ENCODE measurements at places on chromosomes 12 and 14.

DNA sequence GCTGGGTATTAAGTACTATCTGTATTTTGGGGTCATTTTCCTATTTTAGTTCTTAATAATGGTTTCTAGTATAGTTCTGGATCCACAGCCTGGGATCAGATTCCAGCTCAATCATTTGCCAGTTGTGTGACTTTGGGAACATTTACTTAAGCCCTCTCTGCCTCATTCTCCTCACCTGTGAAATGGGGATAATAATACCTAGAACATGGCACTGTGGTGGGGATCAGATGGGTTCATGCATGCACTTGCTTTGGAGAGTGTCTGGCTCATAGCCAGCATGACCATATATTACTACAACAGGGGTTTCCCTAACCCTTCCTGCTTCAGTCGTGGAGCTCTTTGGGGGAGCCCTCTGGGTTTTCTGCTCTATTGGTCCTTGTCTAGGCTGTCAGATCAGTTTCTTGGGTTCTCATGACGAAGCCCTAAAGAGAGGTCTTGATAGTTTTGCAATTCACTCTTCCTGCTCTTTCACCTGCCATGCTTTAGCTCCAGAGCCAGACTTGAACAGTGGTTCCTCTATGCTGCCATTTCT is 34.1 kb upstream of the SMOC1 start:
- no peak for DNase-seq

DNA sequence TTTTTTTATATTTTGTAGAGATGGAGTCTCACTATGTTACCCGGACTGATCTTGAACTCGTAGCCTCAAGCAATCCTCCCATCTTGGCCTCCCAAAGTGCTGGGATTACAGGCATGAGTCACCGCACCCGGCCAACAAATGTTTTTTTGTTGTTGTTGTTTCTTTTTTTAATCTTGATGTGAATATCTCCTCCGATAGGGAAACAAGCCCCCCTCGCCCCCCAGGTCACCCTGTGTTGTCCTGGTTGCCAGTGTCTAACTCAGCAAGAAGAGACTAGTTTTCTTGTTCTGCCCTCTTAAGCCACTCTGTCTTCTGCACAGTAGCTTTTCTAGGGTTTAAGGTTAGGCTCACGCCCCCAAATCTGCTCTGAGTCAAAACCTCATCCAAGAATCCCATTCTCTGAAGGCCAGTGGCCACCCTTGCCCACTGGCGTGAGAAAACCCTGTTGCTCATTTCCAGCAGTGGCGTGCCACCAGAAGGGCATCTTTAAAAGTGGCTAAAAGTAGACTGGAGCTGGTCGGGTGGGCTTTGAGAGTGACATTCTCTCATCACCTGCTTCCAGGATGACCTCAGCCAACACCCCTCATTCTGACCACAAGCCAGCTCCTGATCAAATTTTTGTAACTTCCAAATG is 42.7 kb downstream of the C14orf132 start:
- DNase-seq: no peak

DNA sequence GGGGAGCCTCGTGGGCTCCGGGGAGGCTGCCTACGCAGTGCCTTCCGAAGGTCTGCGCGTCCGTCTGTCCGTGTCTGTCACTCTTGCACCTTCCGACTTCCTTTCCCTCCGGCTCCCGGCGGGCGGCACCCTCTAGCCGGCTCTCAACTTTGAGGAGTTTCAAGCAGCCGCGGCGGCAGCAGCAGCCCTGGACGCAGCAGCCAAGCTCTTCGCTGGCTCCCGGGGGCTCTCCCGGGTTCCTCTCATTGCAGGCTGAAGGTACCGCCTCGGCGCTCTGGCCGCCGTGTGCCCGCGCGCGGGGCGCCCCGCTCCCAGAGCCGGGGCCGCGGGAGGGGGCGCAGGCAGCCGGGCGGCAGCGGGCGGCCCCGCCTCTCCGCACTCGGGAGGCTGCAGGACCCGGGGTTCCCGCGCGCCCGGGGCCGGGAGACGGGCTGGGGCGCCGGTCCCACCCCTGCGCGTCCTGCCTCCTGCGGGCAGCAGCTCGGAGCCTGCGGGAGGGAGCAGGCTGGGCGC is at the start of the genes AMIGO2 and PCED1B:
Gene AMIGO2 (minus strand): TSS at position 492 of the 513 bp plus-strand sequence. CDS start 957 bp downstream, outside the sequence.
Gene PCED1B (plus strand): TSS at position 154 of the 513 bp plus-strand sequence. CDS start 155,443 bp downstream, outside the sequence.
- no peak for DNase-seq

- DNase-seq: no peak
Measured at GRCh38 chr12:50043854-50044253, 13.5 kb upstream of the ASIC1 start.

GRCh38 chr14:106166232-106166631 is 639.8 kb downstream of the TMEM121 start:
- no peak for DNase-seq

DNA sequence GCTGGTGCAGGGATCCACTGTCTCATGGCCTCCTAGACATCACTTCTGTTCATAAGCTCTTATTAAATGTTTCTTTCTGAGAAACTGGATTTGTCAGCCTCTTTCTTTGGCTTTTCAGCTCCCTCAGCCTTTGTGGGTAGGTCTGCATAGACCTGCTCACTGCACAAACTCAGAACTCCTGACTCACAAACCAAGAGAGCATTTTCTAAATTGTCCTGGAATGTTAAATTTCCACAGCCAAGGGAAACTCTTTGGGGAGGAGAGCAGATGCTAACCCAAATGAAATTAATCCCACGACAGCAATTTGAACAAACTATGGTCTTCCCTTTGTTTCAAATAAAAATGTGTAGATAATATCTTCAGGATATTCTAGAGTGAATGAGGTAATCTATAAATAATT is 19.5 kb upstream of the CERS5 start:
- DNase-seq: no peak

DNA sequence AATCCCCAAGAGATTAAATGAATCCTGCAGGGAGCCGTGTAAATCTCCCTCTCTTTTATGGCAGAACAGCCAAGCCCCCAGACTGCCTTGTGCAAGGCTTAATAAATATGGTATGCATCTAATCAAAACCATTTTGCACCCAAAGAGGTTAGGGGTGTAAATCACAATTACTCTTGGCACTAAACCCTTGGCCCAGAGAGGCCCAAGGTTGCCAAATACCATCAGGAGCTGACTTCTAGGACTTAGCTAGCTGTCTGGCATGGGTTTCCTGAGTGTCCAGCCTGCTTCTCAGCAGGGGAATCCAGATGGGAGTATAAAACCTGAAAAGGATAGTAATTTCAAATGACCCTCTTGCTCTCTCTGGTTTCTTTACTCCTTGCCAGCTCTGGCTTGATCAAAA is 610.4 kb downstream of the MED13L start:
- no peak for DNase-seq

DNA sequence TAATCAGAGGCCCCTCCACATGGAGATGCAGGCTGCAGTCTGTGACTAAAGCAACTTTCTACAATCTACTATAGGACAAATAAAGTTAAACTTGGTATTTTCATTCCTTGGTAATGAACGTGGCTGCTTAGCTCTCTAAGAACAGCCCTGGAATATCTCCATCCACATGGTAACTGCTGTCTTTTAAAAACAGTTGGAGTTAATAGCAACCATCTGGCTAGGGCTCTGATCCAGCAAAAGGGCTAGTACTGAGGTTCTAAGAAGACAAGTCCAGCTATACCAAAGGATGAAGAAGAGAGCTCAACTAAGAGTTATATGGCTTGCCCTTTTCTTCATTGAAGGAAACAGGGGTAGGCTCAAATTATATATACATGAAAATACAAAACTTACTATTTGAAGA is 920.1 kb downstream of the FLRT2 start:
- no peak for DNase-seq

GRCh38 chr12:50211392-50212070 is 44.4 kb upstream of the CERS5 start:
- no peak for DNase-seq

DNA sequence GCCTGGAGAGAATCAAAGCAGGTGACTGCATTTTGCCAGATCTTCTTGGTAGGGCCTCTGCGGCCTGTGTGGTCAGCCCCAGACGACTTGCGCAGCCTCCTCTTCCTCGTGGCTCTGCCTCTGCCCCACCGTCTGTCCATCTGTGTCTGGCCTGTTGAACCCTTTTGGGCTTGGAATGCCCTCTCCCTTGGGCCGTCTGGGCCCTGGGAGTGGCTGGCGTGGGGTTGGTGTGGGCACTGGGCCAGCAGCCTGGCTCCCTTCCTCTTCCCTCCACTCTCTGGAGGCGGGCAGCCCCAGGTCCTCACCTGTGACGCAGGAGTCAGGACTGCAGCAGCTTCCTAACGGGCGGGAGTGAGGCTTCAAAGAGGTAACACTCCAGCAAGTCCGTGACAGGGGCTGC is 9.7 kb upstream of the CCDC197 start:
- DNase-seq: no peak

DNA sequence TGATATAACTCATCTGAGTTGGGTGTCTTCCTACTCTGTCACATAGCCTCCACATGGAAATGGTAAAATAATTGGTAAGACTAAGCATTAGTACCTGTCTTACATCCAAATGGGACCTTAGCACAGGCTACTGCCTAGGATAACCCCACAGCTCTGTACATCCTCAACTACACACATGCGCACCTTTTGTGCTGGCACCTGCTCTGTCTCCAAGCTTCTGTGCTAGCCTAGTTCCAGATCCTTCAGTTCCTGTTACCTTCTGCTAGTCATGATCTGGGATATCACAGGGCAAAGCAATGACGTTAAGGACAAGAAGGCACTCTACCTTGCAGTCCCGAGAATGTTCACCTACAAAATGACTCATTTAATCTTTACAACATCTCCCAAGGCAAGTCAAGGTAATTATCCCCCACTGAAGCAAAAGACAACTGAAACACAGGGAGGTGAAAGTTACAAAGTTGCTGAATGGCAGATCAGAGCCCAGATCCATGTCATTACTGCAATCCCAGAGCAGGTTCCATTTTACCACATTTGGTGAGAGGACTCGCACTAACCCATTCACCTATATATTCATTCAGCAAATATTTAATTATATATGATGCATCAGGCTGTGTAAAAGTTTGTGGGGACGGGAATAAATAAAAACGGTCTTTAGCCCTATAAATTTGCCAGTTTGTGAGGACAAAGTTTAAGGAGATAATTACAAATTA is 61.7 kb downstream of the PPM1H start:
- DNase-seq: no peak

DNA sequence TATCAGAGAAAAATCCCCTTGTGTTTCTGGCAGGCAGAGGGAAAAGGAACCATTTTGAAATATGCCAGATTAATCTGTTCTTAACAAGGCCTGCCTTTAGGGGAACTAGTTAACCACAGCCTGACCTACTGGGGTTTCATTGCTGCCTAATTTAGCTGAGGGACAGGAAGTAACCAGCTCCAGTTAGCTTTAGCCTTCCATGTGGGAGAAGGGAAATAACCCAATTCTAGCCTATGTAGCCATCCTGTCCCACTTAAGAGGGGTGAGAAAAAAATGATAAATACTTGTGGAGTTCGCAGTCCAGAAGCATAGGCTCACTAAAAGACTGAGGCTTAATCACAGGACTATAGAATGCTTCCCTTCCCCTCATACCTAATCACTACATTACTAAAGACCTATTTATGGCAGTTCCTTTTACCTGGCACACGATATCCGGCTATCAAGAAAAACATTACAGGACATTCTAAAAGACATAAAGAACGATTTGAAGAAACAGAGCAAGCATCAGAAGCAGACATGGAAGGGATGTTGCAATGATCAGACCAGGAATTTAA is 22.8 kb downstream of the COX8C start:
- no peak for DNase-seq

DNA sequence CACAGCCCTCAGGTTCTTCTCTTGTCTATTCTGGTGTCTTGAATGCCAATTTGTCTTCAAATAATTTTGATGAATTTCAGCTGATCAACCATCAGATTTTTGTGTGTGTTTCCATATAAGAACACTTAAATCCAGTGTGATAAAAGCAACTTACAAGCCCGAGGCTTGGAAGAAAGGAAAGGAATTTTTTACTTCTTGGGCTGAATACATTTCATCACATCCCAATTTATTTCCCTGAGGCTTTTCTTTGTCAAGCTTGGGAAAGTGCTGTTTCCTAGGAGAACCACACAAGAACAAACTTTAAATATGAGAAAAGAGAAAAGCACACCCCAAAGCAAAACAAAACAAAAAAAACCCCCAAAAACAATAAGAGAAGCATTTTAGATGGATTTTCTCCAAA is 26.6 kb downstream of the GPRC5D start:
- no peak for DNase-seq

GRCh38 chr12:19689226-19689625 is 249.9 kb downstream of the AEBP2 start:
- no peak for DNase-seq

DNA sequence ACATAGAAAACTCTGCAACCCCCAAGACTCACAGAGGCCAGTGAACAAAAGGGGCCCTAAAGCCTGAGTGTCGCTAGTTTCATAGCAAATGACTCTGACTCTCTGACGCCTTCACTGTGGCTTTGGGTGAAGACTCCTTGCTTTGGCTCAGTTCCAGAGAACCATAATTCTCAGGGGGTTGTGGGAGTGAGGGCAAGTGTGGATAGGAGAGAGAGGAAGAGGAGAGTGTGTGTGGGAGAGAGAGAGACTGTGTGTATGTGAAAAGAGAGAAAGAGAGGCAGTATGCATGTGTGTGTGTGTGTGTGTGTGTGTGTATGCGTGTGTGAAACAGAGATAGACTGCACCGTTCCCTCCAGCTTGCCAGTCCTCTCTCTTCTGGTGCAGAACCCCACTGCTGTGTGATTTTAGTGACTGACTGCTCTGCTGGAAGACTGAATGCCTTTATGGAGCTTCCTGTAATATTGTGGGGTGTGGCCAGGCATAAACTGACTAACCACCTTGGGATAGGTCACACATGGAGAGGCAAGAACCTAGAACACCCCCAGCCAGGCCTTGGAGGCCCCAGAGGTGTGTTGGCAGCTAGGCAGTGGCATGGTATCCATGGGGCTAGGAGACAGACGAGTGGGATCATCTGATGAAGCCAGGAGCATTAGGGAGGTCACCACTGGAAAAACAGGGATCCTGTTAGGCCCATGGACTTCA is 45.9 kb upstream of the STXBP6 start:
- no peak for DNase-seq

GRCh38 chr12:63457857-63458256 is 210.4 kb downstream of the DPY19L2 start:
- no peak for DNase-seq

DNA sequence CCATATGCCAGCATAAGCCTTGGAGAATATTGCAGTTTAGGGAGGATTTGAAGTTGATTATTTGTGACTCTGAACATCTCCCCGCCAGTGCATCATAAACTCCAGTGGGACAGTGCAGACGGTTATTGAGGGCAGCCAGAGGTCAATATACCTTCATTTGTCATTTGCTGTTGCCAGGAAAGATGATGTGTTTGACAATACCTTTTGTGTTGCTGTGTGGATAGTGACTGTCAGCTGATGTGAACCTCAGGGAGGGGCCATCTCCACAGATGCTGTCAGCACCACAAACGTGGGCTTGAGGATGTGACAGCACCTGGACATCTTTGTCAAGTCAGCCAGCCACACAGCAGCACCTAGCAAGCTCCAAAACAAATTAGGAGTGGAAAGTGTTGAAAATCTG is 11.5 kb downstream of the CCDC198 start:
- no peak for DNase-seq

- DNase-seq: no peak
Measured at GRCh38 chr12:57142121-57142520, 5.3 kb downstream of the LRP1-AS start.

All from HS-5 (cell line).